ENCODE measurements at places on chromosomes 3 and 15.

DNA sequence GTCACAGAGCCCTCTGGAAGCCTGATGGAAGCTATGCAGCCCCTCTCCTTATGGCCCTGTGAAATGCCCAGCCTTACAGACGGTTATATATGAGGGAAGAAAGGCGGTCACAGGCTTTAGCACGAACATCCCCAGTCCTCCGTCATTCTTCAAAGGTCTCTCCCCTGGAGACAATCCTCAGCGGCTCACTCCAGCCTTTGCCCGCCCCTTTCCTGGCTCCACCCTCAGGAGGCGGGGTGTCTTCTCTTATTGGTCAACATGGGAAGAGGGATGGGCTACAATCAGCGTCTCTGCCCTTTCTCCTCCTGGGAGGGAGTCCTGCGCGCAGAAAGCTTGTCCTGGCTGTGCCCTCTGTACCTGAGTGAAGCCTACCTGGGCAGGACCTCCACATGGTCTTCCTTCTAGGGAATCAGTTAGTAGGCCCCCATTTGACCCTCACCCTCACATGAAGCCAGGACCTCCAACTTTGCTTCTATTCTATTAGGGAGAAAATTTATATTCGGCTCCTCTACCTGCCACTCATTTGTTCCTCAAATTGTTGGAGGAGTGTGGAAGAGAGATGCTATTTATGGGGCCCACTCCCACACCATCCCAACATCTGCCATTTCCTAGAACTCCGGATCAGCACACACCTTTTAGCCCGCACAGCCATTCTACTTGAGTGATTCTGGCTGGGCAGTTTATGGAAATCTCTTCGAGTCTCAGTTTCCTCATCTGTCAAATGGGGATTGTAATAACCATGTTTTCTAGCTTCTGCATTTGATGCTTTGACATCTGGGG, 112.9 kb upstream of the SLC6A11 start:
- DNase-seq = peak; percentile 79

DNA sequence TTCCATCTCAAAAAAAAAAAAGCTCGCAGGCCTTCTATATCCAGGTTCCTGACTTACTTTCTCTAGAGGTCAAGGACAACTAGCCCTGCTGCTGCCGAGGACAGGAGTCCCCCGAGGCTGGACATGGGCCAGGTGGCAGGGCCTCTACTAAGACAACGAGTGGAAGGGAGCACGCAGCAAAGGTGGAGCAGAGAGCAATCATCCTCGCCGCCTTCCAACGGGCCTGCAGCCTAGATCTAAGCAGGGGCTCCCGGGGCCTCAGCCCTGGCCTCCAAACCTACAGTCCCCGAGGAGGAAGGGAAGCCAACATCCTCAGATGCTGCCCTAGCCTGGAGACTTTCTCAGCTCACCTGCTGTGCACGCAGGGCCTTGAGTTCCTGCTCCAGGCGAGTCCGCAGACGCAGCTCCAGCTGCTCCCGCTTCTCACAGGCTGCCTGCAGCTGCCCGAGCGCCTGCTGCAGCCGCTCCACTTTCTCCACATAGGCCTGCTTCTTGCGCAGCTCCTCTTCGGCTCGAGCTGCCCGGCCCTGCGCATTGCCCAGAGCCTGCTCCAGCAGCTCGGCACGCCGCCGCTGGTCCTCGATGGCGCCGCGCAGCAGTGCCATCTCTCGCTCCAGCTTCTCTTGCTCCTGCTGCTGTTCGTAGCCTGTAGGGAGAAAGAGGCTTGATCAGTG, 12.9 kb downstream of the AMOTL2 start:
- DNase-seq = no peak

DNA sequence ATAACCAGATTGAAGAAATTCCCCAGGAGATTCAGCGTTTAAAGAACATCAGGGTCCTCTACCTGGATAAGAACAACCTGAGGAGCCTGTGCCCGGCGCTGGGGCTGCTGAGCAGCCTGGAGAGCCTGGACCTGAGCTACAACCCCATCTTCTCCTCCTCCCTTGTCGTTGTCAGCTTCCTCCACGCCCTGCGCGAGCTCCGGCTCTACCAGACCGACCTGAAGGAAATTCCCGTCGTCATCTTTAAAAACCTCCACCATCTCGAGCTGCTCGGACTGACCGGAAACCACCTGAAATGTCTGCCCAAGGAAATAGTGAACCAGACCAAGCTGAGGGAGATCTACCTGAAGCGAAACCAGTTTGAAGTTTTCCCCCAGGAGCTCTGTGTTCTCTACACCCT, 9.4 kb upstream of the LRRC34 start:
- DNase-seq = no peak

DNA sequence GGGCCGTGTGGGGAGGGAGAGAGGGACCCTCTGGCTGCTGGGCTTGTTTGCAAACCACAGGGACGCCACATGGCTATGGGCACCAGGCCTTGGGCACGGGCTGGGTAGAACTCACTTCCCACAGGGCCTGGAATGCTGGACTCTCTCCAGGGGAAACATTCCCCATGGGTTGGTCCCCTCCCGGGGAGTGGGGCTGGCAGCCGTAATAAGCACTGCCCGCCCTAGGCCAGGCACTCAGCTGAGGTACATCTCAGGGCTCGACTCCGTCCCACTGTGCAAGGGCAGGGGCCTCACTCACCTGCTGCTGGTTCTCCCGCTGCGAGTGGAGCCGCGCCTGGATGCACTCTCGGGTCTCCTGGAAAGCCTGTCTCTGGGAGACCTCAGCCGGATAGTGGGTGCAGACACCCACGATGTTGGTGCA, 96.7 kb downstream of the ADCY5 start:
- no peak for DNase-seq

DNA sequence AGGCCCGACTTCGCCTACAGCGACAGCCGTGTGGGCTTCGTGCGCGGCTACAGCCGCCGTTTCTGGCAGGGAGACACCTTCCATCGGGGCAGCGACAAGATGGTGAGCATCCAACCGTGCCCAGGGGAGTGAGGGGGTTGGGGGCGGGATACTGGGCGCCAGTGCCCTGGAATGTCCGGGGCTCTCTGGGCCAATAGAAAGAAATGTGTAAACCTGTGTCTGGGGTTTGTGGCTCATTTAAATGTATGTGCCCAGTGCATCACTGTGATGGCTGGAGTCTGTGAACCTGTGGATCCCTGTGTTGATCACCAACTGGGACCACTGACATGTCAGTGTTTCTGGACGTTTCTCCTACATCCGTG, 423 bp downstream of the CHAC1 start:
- DNase-seq = peak; percentile 32

DNA sequence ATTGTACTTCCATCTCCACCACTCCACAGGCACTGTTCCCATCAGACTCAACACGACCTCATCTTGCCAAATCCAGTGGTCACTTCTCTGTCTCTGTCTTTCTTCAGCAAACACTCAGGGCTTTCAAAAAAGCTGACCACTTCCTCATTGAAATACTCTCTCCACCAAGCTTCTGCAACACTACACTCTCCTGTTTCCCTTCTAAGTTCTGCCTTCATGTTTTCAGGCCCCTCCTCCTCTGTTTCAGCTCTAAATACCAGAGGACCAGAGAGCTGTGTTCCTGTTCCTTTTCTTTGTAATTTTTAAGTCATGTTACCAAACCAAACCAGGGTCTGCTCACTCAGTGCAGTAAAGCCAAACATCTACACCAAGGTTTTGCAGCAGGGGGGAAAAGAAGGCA, 33.8 kb upstream of the ACP3 start:
- DNase-seq = no peak
